Fibroblast of upper back skin (primary cell): ENCODE measurements at places on chromosomes 11 and 22.

- DNase-seq = peak; percentile 24
Measured at GRCh38 chr11:16252373-16252772, 104.0 kb downstream of the SOX6 start.

GRCh38 chr11:126628790-126629621, 273.5 kb downstream of the ST3GAL4 start:
- peak; percentile 95 for DNase-seq

DNA sequence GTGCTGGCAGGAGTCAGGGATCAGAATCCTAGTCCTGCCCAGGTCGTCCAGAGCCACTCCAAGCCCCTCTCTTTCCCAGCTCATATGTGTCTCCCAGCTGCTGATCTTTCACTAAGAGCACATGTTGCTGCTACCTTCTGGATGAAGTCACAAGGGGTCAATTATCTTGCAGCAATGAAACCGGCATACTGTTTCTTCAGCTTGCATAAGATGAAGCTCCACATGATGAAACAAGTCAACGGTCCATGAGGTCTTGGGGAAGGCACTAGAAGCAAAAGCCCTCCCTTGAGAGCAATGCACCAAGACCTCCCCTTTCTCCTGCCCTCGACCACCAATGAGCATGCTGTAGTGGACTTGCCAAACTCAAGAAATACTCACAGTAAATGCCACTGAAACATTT, 148.9 kb downstream of the TENM4 start:
- peak; percentile 13 for DNase-seq

- DNase-seq = peak; percentile 27
Measured at GRCh38 chr11:107583629-107584195, 7.2 kb upstream of the ELMOD1 start.

- DNase-seq = no peak
Measured at GRCh38 chr22:42909363-42910058, 52.4 kb upstream of the ARFGAP3 start.

- peak; percentile 61 for DNase-seq
Measured at GRCh38 chr11:13338019-13338426, 60.4 kb downstream of the BMAL1 start.

DNA sequence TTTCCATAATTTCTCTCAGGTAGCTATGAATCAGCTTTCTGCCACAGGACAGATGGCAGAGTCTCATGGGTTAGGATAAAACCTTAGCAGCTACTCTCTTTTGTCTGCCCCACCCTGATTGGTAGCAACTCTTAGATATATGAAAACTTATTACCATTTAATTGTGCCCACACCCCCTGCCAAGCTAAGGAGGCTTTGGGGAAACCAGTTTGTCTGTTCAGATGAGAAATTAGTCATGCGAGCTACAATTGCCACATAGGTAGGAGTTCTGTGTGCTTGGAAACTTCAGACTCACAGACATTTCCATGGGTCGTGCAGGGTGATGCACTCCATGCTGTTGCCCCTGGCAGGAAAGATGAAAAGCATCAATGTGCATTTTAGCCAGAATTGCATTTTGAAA, 39.9 kb downstream of the CD44 start:
- DNase-seq = no peak

DNA sequence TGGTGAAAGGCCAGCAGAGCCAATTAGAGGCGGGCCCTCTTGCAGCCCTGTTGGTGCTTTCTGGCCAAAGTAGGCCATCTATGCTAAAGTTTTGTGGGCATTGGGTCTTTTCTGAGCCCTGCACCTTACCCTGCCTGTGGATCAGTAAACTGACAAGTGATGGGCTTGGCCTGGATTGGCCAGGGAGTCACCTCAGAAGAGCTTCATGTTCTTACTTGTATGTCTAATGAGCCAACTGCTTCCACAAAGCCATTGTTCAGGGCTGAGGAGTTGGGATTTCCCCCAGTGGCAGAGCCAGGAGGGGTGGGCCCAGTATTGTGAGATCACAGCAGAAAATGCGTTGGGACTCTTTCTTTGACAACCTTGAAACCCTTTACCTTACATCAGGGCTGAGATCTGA, 90.4 kb downstream of the CWC15 start:
- no peak for DNase-seq

- no peak for DNase-seq
Measured at GRCh38 chr11:99019696-99020095, 1.1 kb upstream of the CNTN5 start.

- no peak for DNase-seq
Measured at GRCh38 chr22:37284126-37284804, 2.0 kb downstream of the CYTH4 start.

GRCh38 chr11:73019449-73019848, 122.7 kb downstream of the FCHSD2 start:
- DNase-seq = no peak

DNA sequence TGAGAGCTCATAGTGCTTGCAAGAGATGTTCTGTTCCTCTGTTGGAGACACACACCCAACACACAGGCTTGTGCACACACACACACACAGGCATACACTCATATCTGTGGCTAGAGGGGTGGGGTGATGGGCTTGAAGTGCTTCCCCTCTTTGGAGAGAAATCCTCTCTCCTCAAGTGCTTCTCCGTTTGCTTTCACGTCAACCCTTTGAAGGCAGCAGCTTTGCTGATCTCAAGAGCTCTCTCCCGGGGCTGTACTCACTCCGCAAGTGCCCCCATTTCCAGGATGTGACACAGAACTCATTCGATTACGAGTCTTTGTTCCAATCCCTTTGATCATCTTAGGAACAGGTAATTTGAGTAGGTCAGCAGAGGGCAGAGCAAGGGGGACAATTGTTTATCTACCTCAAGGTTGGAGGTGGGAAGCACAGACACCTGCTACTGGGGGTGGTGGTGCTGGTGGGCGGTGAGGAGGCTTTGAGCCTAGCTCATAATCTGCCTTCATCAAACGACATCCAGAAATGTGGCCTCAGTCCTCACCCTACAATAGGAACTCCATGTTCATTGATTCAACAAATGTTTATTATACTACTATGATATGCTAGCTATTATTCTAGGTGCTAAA, 529.8 kb upstream of the CADM1 start:
- no peak for DNase-seq

GRCh38 chr11:112159098-112160065, 4.5 kb downstream of the IL18 start:
- no peak for DNase-seq

- no peak for DNase-seq
Measured at GRCh38 chr11:62502030-62502730, 44.4 kb downstream of the AHNAK start.

GRCh38 chr11:17406082-17406817, 17.8 kb upstream of the KCNJ11 start:
- DNase-seq = no peak

DNA sequence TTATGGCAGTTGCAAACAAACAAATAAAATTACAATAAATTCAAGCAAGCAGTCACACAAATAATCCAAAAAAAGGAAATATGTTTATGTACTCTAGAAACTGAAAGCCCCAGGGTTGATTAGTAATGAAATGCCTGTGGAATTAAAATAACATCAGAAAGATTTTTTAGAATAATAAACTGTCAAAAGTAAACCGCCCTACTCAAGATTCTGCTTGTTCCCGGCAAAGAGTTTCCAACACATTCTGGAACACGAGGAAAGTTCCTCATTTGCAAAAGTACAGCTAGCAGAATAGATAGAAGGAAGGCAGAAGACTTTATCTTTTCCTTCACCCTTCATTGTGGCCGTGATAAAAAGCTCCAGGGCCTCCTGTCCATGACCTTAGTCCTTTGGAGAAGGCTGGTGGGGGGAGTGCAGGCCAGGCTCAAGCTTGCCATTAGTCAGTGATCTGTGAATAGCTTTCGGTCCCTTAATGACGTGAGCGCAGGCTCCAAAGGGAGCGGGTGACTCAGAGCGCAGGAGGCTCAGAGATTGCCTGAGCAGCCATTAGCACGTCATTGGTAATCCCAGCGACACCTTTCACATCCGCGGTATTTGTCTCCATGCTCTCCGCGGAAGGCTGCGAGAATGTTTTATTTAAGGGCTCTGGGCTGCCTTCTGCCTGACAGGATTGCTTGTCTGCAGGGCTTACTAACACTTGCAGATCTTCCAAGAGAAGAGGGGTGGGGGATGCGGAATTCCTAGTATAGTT, 458.3 kb downstream of the METTL15 start:
- DNase-seq = peak; percentile 96

GRCh38 chr11:34259087-34259486, 98.7 kb downstream of the ABTB2 start:
- no peak for DNase-seq

- DNase-seq = no peak
Measured at GRCh38 chr11:64003807-64004589, 17.8 kb downstream of the OTUB1 start.

DNA sequence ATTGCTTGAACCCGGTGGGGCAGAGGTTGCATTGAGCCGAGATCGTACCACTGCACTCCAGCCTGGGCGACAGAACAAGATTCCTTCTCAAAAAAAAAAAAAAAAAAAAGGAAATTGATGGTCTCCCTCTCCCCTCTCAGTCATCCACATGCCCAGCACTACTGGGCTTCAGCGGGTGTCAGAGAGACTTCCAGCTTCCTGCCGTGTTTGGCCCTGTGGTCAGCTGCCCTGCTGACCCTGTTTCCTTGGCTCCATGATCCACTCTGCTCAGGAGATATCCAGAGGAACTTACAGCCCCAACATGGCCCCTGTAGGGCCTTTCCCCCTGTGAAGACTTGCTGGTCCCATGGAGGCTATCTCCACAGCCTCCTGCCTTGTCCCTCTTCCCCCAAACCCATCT, 6.1 kb upstream of the PNPLA3 start:
- DNase-seq = no peak

- DNase-seq = peak; percentile 16
Measured at GRCh38 chr11:70135625-70136059, 57.5 kb downstream of the ANO1 start.

- DNase-seq = no peak
Measured at GRCh38 chr11:12701811-12702592, 27.8 kb downstream of the TEAD1 start.

DNA sequence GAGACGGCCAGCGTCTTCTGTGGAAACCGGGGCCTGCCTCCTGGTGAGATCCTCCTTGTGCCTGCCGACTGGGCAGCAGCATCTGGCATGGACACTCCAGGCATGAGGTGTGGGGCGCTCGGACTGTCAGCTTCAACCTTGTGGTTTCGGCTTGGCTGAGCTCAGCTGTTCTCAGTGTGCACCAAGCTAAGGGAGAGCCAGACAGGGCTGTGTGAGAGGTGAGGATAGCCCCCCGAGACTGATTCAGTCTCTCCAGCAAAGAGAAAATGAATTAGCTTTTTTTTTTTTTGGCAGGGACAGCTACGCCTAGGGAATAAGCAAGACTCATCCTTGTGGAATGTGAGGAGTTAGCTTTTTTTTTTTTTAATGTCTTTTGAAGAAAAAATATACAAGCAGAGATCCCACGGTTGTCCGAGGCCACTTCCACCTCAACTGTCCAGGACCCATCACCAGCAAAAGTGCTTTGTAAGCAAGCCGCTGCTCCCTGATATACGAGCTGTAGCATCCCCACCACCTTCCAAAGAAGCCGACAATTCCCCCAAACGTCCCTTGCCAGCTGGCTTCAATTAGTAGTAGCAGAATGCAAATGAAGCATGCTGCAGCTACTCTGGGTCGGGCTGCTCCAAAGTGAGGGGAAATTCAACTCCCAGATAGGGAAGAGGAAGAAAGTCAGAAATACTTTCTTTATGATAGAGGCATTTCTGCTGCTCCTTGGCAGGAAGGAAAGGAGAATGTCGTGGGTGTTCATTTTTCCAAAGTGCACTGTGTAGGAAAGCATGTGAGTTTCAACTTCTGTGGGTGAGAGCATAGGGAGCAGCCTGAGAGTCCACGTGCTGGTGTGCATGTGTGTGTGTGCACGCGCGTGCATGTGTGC, 9.7 kb upstream of the THY1 start:
- peak; percentile 97 for DNase-seq

GRCh38 chr11:8047382-8047781, 33.6 kb upstream of the TUB start:
- DNase-seq = no peak

DNA sequence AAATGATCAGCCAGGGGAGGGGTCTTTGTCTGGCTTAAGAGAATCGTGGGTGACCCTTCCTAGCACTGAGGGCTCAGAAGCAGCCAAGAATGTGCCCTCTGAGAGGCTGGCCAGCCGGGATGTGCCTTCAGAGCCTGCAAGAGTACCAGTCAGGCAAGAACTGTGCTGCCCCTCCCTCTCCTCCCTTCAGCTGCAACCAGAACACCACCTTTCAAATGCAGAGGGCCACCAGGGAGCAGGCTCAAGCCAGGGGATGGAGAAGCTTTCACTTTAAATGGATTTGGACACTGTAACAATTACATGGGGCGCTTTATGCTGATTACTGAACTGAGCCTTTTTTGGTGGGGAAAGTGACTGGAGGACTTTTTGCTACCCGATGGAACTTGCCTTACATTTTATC, 44.9 kb upstream of the TENM4 start:
- no peak for DNase-seq

GRCh38 chr22:28674121-28674563, 5.5 kb downstream of the TTC28 start:
- DNase-seq = peak; percentile 68

DNA sequence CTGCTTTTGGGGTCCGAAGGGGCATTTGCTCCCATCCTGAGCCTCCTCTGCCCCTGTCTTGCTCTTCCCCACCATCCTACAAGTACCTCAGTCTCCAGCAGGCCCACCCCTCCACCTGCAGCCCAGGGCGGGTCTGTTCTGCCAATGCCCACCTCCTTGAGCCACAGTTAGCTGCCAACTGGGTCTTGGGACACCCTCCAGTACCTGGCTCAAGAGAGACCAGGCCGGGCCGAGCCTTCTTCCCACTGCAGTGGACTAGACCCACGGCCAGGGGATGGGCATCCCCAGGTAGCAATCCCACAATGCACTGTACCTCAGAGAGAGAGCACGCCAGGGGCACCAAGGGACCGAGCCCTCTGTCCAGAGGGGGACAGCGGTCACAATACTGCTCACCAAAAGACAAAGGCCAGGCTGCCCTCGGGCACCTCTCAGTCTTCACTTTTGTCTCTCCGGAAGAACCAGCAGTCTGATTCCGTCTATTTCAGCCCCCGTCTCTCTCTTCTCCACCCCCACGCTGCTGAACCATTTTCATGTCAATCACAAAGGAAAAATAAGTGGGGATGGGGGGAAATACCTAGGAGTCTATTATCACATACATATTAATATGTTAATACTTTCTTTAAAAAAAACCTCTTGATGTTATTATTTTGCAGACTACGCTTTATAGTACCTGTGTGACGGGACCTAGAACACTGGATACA, 51.7 kb downstream of the SYT13 start:
- DNase-seq = no peak

DNA sequence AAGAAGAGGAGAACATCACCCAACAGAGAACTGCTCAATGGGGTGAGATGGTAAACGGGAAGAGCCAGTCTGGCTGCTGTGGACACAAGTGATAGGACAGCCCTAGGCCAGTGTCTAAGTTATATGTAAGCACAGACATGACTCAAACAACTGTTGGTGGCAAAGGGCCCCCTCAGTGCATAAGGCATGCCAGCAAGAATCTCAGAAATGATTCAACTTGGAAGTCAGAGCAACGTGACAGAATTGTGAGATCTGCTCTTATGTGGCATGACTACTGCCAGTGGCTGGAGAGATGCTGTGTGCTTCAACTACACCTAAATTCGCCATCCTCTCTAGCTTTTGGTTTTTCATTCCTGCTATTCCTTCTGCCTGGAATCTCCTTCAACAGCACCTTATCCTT, 7.4 kb downstream of the SLN start:
- peak; percentile 29 for DNase-seq
